ENCODE measurements at places on chromosomes 6 and 20.

- DNase-seq, result no peak
These were observed 77.0 kb downstream of the PLCB1 start for GRCh38 chr20:8209061-8209460.

DNA sequence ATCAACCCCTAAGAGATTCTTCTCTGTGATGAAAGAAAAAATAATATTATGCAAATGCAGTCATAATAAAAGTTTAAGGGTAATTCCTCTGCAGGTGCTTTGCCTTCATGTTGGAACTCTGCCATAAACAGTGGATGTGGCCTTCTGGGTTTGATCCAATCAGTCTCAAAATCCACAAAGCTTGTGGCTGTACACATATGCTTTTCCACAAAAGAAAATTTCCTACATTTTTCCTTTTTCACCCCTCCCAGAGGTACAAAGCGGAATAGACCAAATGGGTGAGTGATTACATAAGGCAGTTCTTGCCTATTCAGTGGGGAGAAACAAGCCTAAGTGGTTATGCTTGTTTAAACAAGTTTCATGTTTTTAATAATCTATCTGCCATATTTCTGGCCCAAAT lies 16.7 kb downstream of the CALHM5 start:
- no peak for DNase-seq

GRCh38 chr6:55276745-55277530 lies 50.3 kb upstream of the GFRAL start:
- DNase-seq, result no peak

- no peak for DNase-seq
These were observed 1.5 kb downstream of the DEK start for GRCh38 chr6:18262702-18263417.

DNA sequence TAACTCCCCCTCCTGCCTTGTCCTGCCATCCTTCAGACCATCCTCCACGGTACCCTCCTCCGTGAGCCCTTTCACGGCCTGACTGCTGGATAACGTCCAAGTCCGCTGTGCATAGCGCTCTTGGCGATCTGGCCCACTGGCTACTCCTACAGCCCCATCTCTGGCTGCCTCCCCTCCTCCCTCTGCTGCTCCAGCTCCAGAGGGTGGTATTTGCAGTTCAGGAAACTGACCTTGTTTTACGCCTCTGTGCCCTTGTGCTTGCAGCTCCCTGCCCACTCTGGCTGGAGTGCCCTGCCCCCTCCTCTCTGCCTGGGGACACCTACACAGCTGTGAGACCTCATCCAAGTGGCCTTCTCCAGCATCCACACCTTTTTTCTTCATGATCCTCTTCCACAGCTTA lies 6.5 kb upstream of the RREB1 start:
- DNase-seq, result no peak

DNA sequence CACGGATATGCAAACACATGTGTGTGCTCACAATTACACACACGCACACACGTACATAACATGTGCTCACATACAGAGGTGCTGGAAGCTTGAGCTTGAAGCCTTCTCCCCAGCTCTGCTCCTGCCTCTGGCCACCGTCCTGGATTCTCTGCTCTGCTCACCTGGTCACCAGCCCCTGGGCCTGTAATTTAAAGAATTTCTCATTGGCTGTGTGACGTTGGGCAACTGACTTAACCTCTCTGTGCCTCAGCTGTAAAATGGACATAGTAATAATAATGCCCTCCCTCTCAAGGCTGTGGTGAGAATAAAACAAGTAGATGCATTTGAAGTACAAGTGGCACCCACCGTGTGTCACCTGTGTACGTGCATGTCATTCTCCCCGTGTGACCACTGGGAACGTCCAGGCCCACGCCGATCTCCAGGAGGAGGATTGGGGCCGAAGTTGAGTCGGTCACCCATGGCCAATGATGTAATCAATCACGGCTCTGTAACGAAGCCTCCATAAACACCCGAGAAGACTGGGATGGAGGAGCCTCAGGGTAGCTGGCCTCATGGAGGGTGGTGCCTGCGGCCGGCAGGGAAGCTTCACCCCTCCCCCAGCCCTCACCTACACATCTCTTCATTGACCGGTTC lies 160.9 kb upstream of the AFDN start:
- DNase-seq, result no peak

GRCh38 chr20:19672498-19672897 lies 85.6 kb upstream of the RIN2 start:
- DNase-seq, result no peak

DNA sequence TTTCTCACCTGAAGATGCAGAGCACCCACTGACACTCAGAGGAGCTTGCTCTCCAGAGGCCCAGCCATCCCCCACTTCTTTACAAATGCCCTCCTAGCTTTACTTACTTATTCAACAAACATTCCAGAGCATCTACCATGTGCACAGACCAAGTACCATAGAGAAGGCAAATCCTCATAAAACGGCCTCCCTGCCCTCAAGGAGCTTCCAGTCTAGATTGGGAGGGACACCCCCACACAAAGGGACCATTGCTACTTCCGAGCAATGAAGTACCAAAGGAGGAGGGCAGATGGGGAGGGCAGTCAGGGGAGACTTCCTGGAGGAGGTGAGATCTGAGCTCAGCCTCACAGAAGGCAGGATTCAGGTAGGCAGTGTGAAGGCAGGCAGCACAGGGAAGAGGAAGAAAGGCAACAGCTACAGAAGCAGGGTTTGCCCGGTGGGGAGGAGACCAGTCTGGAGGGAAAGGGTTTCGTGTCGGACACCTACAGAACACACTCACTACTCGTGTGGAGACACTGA lies 108.0 kb downstream of the ZMYND8 start:
- no peak for DNase-seq

DNA sequence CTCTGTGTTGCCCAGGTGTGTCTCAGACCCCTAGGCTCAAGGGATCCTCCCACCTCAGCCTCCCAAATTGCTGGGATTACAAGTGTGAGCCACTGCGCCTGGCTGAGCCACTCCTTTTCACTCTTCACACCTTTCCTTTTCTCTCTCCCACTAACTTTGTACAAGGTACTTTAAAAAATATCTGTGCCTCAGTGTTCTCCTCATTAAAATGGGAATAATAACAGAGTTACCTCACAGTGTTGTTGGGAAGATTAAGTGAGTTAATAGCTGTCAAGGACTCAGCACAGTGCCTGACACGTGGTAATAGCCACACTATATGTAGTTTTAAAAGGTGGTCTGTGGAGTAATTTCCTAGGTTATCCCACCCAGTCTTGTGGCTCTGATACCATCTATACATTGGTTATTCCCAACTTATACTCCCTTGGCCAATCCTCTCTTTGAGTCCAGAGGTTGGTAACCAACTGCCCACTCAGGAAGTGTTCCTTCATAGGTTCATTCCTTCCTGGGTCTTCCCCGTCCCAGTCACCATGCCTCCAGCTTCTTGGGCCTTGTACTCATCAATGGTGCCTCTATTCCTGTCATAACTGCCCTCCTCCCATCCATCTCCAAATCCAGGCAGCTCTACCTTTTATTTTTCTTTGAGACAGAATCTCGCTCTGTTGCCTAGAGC lies 78.6 kb upstream of the NAA20 start:
- no peak for DNase-seq

DNA sequence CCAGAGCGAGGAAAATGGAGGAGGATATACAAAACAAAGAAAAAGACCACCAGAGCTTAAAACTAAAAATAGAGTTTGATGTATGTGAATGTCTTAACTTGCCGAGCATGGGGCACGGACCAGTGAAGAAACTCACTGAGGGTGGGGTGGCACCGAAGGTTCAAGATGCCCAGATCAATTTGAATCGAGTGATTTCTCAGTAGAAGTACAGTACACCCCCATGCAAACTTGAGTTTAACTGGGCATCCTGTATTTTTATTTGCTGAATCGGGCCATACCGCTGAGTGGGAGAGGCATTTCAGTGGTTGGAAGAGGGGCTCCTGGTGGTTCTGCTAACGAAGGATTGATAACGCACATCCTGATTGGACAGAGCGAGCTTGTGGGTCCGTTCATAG lies 81.7 kb downstream of the ANKRD60 start:
- DNase-seq, result no peak

GRCh38 chr20:24670341-24670872 lies 201.0 kb downstream of the SYNDIG1 start:
- DNase-seq, result no peak

DNA sequence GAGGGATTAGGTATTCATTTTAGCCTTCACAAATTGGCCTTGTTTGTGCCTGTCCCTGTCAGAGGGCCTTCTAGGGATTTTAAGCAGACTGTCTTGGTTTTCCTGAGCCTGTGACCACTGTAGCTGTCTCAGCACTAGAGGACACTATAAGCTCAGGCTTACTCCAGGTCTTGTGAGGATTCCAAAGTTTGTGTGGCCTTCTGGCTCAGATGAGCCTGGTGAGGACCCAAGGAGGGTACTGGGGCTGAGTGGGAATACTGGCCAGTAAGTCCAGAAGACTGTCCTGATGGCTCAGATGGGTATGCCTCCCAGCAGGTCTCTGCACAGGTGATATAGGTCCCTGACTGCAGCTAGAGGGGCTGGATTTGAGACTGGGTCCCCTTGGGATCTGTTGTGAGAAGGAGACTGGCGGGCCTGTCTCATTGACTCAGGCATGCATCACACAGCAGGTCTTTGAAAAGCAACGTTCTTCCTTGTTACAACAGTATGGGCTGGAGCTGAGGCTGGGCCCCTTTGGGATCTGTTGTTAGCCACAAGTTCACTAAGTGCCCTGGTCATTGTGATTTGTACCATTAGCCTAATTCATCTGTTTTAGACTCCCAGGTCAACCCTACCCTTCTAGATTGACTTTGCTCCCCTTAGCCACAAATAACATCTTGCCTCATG lies 26.3 kb upstream of the TFB1M start:
- no peak for DNase-seq

GRCh38 chr6:16181439-16182297 lies 52.8 kb downstream of the MYLIP start:
- DNase-seq, result no peak

DNA sequence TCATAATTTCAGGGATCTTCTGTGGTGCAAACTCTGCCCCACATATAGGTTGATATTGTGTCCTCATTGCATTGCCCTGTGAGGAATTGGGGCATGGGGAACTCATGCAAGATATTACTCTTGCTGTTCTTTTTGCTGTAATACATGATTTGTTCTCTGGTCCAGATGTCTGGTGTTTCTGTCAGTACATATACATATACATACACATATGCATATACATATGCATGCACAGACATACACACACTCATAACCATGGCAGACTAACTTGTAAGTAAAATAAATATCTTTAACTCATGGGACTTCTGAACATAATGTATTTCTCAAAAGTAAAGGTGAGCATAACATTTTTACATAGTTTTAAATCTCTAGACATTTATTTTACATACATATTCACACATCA lies 438.3 kb downstream of the CD109 start:
- DNase-seq, result no peak

DNA sequence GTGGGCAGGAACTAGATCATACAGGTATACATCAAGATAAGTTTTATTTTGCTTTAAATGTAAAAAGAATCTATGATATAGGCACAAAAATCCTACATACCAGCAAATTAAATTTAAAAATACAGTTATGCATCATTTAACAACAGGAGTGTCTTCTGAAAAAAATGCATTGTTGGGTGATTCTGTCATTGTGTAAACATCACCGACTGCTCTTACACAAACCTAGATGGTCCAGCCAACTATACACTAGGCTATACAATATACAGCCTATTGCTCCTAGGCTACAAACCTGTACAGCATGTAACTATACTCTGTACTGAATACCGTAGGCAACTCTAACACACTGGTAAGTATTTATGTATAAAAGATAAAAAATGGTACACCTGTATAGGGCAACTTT lies 139.4 kb downstream of the RNGTT start:
- no peak for DNase-seq

GRCh38 chr20:63456429-63457284 lies 15.8 kb downstream of the KCNQ2 start:
- no peak for DNase-seq

GRCh38 chr20:25160467-25160866 lies 35.0 kb upstream of the ENTPD6 start:
- DNase-seq, result no peak

- DNase-seq, result peak; percentile 81
These were observed at the start of gene AFG1L for GRCh38 chr6:108294727-108295625. Gene AFG1L, plus strand, starts transcription at chr6:108295054. Its CDS starts 26 bp downstream, at chr6:108295080.

DNA sequence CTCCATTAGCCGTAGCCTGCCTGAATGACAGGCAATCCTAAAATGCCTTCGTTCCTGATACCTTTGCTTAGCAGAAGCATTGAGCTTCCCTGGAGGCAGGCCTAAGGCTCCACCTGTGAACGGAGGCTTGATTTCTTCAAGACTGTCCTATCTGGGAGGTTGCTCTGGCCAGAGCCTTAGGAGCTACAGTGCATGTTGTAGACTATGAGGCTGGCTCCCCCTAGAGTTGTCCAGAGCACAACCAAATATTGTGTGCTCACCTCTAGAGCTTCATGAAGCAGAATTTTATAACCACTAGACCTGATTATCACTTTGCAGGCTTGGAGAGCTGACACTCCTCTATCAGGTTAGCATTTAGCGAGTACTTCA lies 217.8 kb downstream of the MAFB start:
- no peak for DNase-seq

- no peak for DNase-seq
These were observed 116.5 kb downstream of the SMLR1 start for GRCh38 chr6:130943738-130944137.

GRCh38 chr20:24720957-24721356 lies 228.1 kb upstream of the CST7 start:
- no peak for DNase-seq

DNA sequence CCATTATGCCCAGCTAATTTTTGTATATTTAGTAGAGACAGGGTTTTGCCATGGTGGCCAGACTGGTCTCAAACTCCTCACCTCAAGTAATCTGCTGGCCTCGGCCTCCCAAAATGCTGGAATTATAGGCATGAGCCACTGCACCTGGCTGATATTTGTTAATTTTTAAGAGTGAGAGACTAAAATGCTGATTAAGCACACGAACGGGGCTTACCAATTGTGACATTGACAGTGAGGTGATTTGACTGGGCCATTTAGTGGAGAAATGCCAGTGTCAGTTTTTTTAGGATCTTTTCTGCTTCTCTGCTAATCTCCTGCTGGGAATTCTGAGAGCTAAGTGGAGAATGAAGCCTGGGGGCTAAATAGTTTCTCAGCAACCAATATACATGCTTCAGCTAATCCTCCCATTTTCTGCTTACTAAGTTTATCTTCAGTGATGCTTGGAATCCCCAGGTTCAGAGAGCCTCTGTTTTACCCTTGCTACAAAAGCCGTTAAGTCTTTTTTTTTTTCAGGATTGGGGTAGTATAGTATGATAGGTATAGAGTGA lies 9.8 kb upstream of the DEFB123 start:
- no peak for DNase-seq

GRCh38 chr20:48247961-48248360 lies 462.7 kb upstream of the SULF2 start:
- no peak for DNase-seq

GRCh38 chr6:150238336-150238741 lies 95.5 kb downstream of the PPP1R14C start:
- no peak for DNase-seq

DNA sequence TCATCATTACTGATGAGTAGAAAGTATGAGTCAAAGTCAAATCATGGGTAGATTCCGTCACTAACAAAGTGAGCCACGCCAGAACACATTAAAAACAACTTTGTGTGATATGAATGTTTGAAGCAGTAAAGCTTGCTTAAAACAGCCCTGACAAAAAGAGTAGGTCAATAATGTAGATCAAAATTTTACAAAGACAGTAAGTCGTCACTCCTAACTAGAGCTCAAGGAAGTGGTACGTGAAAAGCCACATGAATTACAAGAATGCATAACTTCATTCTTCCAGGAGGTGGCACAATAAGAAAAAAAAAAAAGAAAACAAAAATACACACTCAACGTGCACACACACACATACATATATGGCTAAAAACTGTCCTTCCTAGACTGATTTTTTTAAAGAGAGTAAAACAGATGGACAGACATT lies 69.9 kb downstream of the HACE1 start:
- DNase-seq, result no peak
